ENCODE measurements at places on chromosomes 1 and 21. TPM values are rescaled to one million over a fixed set of nuclear protein-coding genes. Genes with fewer than 3 reads are reported as not detected.

SPRR2A gene
- not detected for total RNA-seq

TAGLN2 gene
- total RNA-seq = 410 TPM

ERICH3 gene
- not detected for total RNA-seq

GRCh38 chr1:109252893-109253802, 3.8 kb downstream of the CELSR2 start:
- no peak for DNase-seq

DNA sequence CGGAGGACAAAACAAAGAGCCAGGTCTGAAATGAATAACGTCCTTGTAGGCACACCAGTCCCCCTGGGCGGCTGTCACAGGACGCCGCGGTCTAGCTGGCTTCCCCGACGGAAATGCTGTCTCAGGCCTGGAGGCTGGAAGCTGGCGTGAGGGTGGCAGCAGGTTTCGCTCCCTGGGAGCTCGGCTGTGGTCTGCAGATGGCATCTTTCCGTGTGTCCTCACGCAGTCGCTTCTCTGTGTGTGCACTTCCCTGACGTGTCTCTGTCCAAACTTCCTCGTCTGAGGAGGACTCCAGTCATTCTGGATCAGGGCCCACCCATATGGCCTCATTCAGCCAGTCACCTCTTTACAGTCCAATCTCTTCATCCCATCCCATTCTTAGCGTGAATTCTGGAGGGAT, 14.2 kb downstream of the TNFRSF14 start:
- DNase-seq = no peak

GRCh38 chr21:21114461-21114860, 116.3 kb downstream of the NCAM2 start:
- DNase-seq = no peak

GRCh38 chr1:38558500-38559445, 300.8 kb downstream of the RRAGC start:
- DNase-seq = peak; percentile 21

- DNase-seq = peak; percentile 67
Observed at GRCh38 chr1:24963099-24963872, 33.2 kb upstream of the RUNX3 start.

DNA sequence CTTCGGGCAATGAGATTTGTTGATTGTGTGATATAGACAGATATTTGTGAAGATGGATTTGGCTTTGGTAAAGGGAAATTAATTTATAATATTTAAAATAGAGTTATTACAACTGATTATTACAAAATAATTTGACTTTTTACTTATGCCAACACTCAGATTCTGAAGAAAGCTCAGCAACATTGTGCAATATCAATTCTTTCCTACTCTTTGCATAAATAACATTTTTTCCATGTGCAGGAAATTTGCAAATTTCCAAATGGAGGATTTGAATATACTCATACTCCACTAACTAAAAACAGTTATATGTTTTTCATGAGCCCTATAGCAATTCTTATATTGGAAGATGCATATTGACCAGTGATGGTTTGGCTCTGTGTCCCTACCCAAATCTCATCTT, 676.4 kb upstream of the ADAMTS5 start:
- no peak for DNase-seq

DNA sequence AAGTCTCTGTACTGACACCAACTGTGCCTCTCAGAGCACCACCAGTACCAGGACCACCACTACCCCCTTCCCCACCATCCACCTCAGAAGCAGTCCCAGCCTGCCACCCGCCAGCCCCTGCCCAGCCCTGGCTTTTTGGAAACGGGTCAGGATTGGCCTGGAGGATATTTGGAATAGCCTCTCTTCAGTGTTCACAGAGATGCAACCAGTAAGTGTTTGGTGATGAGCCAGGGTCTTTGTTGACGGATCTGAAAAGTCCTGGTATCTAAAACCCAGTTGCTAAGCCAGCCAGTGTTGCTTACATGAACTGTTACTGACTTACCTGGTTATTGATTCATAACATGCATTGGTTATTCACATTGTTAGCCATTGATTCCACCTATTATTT, 1.1 kb downstream of the C1orf56 start:
- DNase-seq = no peak

- DNase-seq = no peak
Observed at GRCh38 chr1:43448955-43449707, 4.6 kb downstream of the HYI start.

DNA sequence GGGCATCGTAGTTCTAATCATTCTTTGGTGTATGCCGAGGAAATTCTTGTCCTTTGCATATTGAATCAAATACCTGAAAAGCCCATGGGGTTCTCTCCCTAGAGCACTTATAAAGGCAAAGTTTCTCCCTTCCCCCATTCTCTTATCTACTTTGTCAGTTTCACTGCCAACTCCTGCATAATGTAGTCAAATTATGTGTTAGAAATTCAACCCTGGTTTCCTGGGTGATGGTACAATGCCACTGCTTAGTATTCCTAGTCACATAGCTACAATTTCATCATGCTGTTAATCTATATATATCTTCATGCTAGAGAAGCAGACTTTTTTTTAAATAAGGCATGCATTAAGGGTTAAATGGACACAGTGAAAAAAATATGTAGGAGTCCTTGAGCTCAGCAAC, 119.0 kb downstream of the PDE4B start:
- no peak for DNase-seq

GRCh38 chr1:112981426-112981825, 25.4 kb upstream of the SLC16A1 start:
- no peak for DNase-seq

- no peak for DNase-seq
Observed at GRCh38 chr1:118812555-118812954, 175.6 kb downstream of the TBX15 start.

DNA sequence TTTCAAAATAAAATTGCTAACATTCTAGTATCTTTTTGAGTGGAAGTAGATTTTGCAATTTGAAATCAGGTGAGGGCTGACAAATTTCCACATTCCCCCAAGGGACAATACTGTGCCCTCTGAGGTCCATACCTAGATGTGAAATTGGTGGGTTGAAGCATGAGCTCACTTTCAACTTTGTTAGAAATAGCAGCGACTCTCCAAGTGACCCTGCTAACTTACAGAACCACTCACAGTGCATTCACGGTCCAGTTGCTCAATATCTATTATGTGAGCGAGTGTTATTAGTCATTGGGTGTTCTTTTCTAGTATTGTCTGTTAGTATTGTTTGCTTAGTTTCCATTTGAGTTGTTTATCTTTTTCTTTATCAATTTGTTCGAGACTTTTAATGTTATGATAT, 53.6 kb upstream of the ASB17 start:
- no peak for DNase-seq

DNA sequence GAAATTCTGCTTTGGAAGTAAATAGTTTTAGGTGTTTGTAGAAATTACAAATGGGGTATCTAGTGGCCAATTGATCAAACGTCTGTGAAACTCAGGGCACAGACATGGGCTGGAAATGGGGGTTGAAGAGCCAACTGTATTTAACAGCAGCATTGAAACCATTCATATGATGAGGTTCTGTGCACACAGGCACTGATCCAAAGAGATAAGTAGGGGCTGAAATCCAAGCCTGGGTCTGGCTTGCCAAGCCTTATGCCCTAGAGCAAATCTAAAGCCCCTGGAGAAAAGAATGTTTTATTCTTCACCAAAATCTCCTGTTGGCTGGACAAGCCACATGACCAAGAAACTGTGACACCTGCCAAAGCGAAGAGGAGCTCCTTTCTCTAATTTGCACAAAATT, 67.6 kb upstream of the ST6GALNAC5 start:
- no peak for DNase-seq

DNA sequence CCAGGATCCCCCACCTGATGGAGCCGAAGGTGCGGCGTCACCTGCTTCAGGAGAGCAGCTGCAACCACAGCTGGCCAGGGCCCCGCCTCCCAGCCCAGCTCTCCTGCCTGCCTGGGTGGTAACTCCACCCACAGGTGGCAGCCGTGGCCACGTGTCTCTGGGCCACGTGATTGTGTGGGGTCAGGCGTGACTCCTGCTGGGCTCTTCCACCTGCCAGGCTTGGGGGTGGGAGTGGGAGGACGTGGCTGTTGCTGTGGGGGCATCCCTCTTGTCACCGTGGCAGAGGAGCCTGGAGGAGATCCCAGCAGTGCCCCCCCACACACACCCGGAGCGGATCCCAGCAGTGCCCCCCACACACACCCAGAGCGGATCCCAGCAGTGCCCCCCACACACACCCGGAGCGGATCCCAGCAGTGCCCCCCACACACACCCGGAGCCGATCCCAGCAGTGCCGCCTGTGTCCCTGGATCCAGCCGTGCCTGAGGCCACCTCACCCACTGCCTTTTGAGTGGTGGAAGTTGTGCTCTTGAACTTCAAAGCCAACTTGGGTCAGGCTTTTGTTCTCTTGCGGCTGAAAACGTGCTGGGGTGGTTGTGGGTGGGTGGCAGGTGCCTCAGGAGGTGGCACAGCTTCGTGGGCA, 32.2 kb downstream of the POFUT2 start:
- peak; percentile 28 for DNase-seq

Measured in activated CD4-positive, alpha-beta T cell treated with anti-CD3 and anti-CD28 coated beads for 36 hours (primary cell).